ENCODE measurements at places on chromosomes 3 and 15.

GRCh38 chr3:8644748-8645390 lies at the start of gene SSUH2:
TSS of gene SSUH2 (minus strand) at chr3:8644798. CDS start at chr3:8644758, 40 bp downstream.
- no peak for DNase-seq

- DNase-seq: no peak
These were observed 44.6 kb upstream of the LEKR1 start for GRCh38 chr3:156781310-156782230.

DNA sequence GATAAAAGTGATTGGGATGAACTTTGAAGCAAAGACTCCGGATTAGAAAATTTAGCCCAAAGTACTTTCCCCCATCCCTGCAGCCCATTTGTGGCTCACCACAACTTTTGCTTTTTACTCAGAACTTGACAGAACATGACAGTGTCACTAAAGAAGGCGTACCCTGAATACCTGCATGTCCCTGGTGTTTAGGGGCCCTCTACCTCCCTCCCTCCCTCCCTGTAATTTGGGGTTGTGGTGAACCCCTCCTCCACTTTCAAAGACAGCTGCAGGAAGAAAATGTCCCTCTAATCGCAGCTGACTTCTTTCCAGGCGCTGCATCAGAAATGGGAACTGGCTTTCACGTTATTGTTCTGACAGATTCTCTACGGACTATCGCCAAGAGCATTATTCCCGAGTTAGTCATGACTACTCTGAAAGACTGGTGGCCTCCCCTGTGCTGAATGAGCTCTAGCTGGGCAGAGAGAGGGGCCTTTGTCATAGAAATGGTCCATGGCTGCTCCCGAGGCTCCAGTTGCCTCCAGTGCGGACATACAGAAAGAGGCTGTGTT lies 93.2 kb upstream of the ARHGEF3 start:
- DNase-seq: no peak

DNA sequence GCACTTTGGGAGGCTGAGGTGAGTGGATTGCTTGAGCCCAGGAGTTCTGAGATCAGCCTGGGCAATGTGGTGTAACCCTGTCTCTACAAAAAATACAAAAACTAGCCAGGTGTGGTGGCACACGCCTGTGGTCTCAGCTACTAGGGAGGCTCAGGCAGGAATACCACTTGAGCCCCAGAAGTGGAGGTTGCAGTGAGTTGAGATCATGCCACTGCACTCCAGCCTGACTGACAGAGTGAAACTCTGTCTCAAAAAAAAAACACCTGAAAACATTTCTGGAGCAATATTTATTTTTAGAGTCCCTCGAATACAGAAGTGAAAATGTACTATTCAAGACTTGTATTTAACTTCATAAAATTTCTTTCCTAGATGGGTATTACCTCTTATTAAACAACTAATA lies 4.6 kb downstream of the SPCS1 start:
- DNase-seq: no peak

- no peak for DNase-seq
These were observed 30.7 kb downstream of the NUP210 start for GRCh38 chr3:13389378-13389777.

DNA sequence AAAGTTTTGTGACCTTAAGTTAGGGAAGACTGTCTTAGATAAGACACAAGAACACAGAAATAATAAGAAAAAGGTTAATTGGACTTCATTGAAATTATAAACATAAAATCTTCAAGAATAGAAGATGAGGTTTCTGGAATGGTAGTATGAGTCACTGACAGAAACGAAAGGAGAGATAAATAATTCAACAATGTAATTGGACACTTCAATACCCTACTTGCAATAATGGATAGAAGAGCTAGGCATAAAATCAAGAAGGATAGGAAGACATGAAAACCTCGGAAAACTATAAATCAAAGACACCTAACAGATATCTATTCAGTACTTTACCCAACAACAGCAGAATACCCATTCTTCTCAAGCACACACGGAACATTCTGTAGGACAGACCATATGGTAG lies 15.9 kb upstream of the MFSD1 start:
- no peak for DNase-seq

- DNase-seq: no peak
These were observed 544.3 kb downstream of the GBE1 start for GRCh38 chr3:81217101-81217500.

GRCh38 chr3:45064512-45065372 lies 38.6 kb downstream of the CLEC3B start:
- no peak for DNase-seq

GRCh38 chr15:69530991-69531664 lies 78.5 kb downstream of the RPLP1 start:
- DNase-seq: no peak

DNA sequence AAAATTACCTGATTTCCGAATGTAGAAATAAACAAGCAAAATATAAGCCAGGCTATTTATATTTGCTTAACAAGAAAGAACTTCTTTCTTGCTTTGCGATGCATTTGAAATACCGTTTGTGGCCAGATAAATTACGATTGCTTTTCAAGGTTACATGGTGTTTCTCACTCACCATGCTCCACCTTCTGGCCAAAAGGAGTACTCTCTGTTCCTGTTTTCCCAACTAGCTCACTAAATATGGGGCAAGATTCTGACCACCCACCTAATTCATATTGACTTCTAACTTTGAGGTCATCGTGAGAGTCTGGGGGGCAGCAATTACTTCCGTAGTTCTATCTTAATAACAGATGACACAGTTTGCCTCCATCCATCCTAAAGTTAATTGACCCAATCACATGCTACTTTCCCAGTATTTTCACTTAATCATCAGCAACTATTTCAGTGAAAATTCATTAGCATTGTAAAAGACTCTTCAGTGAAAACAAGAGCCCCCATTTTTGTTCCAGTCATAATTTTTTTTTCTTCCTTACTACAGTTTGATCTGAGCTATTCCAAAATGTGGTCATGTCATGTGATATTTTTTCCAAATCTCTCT lies 25.9 kb downstream of the ACP3 start:
- peak; percentile 63 for DNase-seq

DNA sequence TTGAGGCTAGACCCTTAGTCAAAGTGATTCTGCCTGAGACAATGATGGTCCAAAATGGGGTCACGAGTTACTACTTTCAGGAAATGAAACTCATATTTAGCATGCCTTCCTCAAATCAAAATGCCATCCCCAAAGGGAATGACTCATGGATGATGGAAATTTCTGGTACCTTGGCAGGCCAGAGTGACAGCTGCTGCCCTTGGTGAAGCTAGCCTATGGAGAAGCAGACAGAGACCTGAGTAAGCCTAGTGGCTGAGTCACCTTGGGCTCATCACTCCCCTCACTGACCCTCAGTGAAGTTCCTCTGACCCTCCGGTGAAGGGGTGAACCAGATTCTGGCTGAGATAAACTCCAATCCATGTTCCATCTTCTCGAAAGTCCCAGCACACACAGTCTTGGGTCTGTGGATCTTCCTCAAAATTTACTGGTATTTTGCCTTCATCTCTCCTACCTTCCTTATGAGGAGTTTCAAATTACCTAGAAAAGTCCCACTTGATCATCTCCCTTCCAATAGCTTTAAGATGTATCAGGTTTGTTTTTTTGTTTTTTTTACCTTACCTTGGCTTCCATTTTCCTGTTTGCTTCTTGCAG lies 54.5 kb upstream of the ABHD17C start:
- DNase-seq: no peak

- peak; percentile 77 for DNase-seq
These were observed 6.5 kb upstream of the CYP11A1 start for GRCh38 chr15:74373731-74374647.

GRCh38 chr15:98003996-98004395 lies 43.5 kb downstream of the ARRDC4 start:
- DNase-seq: no peak

GRCh38 chr3:156711113-156711512 lies 36.7 kb downstream of the TIPARP start:
- DNase-seq: no peak

GRCh38 chr3:70185661-70186060 lies 126.8 kb downstream of the MDFIC2 start:
- DNase-seq: no peak

GRCh38 chr3:102258666-102259227 lies 176.1 kb upstream of the ZPLD1 start:
- DNase-seq: no peak

DNA sequence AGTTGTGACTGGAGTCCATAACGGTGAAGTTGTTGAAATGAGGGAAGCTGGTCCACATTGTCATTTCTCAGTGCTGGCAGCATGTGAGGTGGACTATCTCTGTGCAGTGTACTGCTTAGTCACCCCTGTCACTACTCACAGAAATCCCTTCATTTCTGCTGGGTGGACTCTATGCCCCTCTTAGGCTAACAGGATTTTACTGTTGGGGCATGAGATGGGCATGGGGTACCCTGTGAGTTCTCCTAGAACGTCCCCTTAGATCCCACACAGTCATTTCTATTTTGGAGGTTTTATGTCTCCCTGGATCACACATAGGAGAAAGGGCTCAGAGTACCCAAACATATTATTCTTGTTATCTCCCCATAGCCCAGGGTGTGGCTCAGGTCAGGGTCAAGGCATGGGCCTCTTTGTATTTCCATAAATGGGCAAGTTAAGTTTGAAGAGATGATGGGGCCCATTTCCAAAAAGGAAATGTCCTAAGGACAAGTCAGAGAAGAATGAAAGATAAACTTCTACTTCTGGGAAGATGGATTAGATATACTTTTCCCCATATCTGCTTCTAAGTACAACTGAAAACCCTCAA lies 15.2 kb downstream of the P2RY1 start:
- no peak for DNase-seq
